ENCODE measurements at places on chromosomes 3 and 15. TPM values are rescaled to one million over a fixed set of nuclear protein-coding genes. Genes with fewer than 3 reads are reported as not detected.

SKOR1 gene
- 0.03 TPM for total RNA-seq

GTF2A2 gene
- 192 TPM for total RNA-seq

SLC6A11 gene
- 0.07 TPM for total RNA-seq

OSBPL10 gene
- 11.4 TPM for total RNA-seq

SLC24A5 gene
- total RNA-seq = not detected

PCBP4 gene
- 11.7 TPM for total RNA-seq

SNURF gene
- total RNA-seq = 11.9 TPM

GCSAM gene
- not detected for total RNA-seq

LDHAL6B gene
- total RNA-seq = not detected

Measured in A549 treated with DMSO at 1 μM for 4 hours (cell line).